ENCODE measurements at places on chromosomes 2 and 18. TPM values are rescaled to one million over a fixed set of nuclear protein-coding genes. Genes with fewer than 3 reads are reported as not detected.

DNA sequence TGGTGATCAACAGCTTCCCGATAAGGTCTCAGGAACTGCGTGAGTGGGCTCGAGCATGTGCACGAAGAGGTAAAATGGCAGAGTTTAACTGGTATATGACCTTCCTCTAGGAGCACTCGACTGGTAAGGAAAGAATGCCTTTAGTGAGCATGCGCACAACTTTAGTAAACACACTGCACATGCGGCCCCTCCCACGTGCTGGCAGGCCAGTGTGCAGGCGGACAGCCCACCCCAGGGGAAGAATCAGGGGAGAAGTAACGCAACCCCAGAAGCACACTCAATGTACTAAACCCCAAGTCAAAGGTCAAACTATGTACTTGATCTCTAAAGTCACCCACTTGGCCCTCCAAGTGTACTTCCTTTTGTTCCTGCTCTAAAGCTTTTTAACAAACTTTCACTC, 28.7 kb upstream of the SLC25A52 start:
- no peak for DNase-seq

DNA sequence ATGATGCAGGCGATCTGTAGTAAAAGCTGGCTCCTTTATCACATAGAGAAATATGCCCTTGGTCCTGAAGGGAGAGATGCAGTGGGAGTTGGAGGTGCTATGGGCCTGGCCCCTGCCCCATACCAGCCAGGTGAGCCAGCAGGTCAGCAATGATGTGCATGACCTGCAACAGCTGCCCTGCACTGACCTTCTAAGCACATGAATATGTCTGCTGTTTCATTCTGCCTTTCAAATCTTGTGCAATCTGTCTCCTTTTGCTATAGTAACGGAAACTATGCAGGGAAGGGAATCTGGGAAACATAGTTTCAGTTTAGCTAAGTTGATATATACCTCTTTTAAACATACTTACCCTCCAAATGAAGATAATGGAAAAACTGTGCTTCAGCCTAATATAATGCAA, 235.2 kb downstream of the TDRD15 start:
- no peak for DNase-seq

The COBLL1 gene
- 76.9 TPM for total RNA-seq

- no peak for DNase-seq
Measured at GRCh38 chr18:69785466-69785865, 162.2 kb downstream of the CD226 start.

DNA sequence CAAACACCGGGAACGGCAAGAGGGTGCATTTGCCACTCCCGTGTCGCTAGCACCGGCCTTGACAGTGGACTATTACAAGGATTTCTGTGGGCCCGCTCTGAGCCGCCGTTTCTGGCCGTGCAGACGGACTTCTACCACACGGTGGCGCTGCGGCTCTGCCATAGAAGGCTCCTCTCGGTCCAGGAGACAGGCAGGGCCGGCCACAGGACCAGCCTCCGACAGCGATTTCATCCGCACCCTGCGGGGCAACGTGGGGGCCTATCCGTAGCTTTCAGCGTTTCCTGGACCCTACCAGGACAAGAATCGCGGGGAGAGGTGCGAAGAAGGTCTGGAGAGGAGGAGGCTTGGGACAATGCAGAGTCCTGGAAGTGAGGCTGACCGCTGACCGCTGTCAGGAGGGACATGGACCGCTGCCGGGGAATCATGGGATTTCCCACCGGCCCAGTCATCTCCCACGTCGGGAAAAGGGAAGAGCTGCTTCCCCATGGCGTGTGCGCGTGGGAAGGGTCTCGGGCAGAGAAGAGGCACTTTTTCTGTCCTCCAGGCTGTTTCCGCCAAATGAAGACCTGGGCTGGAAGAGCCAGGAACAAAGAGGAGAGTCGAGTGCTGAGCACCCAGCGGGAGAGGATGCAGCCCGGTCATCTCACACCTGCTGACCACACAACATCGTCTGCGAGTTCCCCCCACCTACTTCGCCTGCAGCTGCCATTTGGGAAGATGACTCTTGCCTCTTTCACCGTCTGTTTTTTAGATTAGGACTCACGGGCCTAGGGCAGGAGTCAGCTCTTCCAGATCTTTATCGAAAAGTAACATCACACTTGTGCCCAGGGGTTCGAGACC, 35.5 kb upstream of the HAAO start:
- peak; percentile 98 for DNase-seq

The WDR35 gene
- 10.7 TPM for total RNA-seq

The MAP3K19 gene
- not detected for total RNA-seq

The PID1 gene
- total RNA-seq: 33.8 TPM

- no peak for DNase-seq
Measured at GRCh38 chr2:27992787-27993401, 102.4 kb downstream of the BABAM2 start.

GRCh38 chr18:57887543-57888383, 84.6 kb upstream of the ATP8B1 start:
- DNase-seq: no peak

The ANO7 gene
- 0.32 TPM for total RNA-seq

DNA sequence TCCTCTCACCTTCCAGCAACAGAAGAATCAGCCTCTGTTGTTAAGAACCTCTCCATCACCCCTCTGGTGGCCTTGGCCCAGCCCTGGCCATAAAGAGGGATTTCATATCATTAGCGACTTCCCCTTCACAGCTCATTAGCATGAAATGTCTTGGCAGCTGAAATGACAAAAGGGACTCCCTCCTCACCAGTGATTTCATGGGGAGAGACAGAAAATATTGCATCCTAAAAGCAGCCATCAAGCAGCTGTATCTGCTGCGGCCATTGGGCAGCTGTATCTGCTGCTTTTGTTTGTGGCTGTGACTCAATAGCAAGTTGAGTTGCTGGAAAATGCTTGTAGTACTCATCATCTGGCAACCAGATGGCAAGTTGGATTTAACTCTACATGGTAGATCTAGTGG, 105.9 kb upstream of the RMDN2 start:
- no peak for DNase-seq

The GAL3ST2 gene
- total RNA-seq: not detected

- no peak for DNase-seq
Measured at GRCh38 chr2:11155381-11156035, at the start of gene SLC66A3. SLC66A3 (plus strand) TSS chr2:11155467; CDS start chr2:11155547, 80 bp downstream.

- DNase-seq: no peak
Measured at GRCh38 chr2:218397463-218397819, 2.2 kb upstream of the CTDSP1 start.

The VIT gene
- 16.2 TPM for total RNA-seq

The MERTK gene
- 34.2 TPM for total RNA-seq

DNA sequence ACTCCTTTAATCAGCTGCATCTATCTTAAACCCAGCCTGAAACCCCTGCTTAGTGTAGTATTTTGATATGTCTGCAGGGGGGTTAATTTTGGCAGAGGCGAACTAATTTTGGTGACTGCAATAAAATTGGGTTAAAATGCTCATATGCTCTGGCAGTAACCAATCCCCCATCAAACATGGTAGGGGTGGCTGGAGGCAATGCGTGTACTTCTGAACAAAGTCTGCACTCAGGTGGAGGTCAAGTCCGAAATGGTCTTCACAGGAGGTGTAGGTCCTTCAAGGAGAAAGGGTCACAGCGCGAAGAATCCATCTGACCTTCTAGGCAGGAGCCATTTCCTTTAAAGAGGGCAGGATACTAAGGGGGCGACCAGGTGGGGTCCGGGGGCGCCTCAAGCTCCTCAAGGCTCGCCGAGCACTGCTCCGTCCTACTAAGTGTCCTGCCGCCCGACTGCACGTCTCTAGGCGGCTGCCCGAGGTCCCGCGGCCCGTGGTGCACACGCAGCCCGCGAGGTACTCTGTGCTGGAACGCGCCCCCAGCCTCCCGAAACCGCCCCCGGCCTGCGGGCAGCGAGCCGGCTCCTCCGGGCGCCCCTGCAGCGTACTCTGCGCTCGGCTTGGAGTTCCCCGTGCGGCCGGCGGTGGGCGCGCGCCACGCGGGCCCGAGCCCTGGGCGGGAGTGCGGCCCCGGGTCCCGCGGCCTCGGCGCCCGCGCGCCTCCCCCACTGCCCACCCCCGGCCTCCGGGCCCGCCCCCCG, 1.7 kb upstream of the LDLRAD4 start:
- DNase-seq: peak; percentile 88

DNA sequence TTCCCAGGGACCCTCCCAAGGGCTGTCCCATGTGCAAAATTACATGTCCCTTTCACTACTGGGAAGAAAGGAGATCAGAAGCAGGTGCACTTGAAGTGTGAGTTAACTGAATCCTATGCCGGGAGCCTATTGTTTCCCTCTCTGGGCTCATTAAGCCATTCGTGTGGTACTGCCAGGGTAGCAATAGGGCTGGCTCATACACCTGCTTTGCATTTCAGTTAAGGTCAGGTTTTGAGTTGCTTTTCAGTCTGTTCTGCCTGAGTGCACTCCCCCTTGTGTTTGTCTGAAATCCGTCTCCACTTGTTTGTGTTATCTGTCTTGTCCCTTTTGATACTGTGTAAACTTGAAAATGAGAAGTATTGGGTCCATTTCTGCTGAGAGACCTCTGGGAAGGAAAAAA, 1232.6 kb upstream of the NRXN1 start:
- DNase-seq: no peak

The CDK15 gene
- 1.5 TPM for total RNA-seq

GRCh38 chr2:227480528-227480927, 8.6 kb downstream of the AGFG1 start:
- DNase-seq: no peak

GRCh38 chr2:147374423-147374811, 470.4 kb upstream of the ACVR2A start:
- DNase-seq: no peak

- DNase-seq: no peak
Measured at GRCh38 chr2:236055471-236055870, 112.7 kb downstream of the GBX2 start.

- DNase-seq: no peak
Measured at GRCh38 chr2:20855456-20855855, 32.6 kb upstream of the LDAH start.

- DNase-seq: peak; percentile 91
Measured at GRCh38 chr2:86072271-86072858, 33.3 kb downstream of the POLR1A start.

The ATOH8 gene
- 17.5 TPM for total RNA-seq

The DUSP2 gene
- 3.8 TPM for total RNA-seq

The DCDC2C gene
- total RNA-seq: not detected

The TMEM163 gene
- 0.24 TPM for total RNA-seq

DNA sequence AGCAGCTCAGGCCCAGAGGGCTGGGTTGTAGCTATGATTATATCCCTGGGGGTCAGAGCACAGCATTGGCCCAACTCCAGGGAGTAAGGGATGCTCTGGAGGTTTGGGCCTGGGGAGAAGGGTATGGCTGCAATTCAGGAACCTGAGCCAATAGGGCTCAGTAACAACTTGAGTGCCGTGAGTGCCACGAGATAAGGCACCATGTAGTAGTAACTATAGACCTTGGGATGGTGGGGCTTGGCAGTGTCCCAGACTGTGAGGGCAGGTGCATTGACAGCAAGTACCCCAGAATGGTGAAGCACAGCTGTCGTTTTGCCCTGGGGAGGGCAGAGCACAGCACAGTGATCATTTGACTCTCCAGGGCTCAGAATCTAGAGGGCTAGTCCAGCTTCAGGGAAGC, 45.1 kb upstream of the ZNF396 start:
- DNase-seq: no peak

- no peak for DNase-seq
Measured at GRCh38 chr2:226839161-226839560, 3.3 kb downstream of the RHBDD1 start.

The C2orf80 gene
- total RNA-seq: not detected

The TTN gene
- 6.7 TPM for total RNA-seq

DNA sequence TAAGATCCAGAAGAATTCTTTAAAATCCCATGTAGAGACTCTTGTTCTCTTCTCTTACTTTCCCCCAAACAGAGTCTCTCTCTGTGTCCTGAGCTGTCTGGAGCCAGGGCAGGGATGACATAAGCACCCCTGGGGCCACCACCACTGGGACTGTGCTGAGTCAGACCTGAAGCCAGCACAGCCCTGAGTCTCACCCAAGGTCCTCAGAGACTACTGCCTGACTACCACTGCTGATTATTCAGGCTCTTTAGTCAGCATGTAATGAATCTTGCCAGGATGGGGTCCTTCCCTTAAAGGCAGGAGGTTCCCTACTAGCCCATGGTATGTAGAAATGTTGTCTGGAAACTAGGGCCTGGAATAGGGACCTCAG, 34.9 kb upstream of the DYNC1I2 start:
- no peak for DNase-seq

GRCh38 chr18:77065221-77065981, 67.2 kb downstream of the MBP start:
- peak; percentile 91 for DNase-seq

The UGT1A5 gene
- not detected for total RNA-seq

The PIEZO2 gene
- total RNA-seq: 7.5 TPM

DNA sequence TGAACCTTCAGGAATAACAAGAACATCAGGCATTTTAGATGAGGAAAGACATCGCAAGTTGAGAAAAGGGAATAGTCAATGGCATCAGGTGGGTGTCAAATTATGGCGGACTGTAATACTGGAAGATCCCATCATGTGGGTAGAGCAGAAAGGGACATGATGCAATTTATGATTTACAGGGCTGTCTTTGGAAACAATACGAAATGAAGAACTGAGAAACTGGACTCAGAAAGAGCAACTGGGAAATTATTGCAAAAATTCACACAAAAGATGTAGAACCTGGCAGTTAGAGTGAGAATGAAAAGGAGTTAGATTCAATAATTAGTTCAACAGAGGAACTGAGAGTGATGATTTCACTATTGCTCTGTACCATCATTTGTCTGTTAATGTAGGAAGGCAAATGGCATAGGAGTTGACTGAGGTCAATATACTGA, 1635.0 kb upstream of the ACVR2A start:
- no peak for DNase-seq

The SP5 gene
- 0.28 TPM for total RNA-seq

GRCh38 chr2:28687171-28687570, 64.5 kb upstream of the PPP1CB start:
- no peak for DNase-seq

DNA sequence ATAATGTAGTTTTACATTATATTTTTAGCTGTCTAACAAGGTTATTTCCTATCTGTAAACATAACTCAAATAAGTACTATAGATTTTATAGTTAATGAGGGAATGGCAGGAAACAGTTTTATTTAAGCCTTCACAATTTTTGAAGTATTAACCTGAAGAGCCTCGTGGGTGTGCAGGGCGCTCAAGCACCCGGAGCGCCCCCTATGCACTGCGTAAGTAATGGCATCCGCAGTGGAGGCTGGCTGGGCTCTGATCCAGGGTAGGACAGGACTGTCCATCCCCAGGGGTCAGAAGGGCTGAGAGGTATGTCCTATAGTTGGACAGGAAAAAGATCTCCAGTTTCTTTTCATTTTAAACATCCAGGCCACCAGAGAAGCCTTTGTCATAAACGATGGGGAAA, 8.2 kb upstream of the GBX2 start:
- DNase-seq: no peak

GRCh38 chr2:156486147-156486546, 50.0 kb downstream of the GPD2 start:
- no peak for DNase-seq

The SNORC gene
- 1.00 TPM for total RNA-seq

Measured in posterior vena cava (tissue), 2 donors.